ENCODE measurements at places on chromosomes 7 and 10.

GRCh38 chr10:20089879-20090278 lies 273.6 kb downstream of the PLXDC2 start:
- DNase-seq = no peak

GRCh38 chr10:98848361-98848760 lies 387.3 kb downstream of the HPSE2 start:
- DNase-seq = no peak

DNA sequence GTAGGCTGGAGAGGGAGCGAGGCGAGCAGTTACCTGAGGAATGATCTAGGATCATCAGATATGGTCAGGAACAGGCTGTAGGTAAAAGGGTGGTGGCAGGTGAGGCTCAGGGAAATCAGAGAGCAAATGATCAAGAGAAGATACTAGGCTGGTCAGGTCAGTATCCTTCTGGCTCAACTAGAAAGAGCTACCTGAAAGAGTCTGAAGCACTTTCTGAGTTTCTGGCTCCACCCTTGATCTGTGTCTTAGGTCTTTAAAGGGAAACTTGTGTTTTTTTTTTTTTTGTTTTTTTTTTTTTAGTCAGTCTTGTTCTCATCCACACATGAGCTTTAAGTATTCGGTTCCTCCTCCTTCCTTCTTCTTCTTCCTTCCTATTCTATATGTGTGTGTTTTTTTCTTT lies 10.5 kb downstream of the ADAM22 start:
- DNase-seq = no peak

DNA sequence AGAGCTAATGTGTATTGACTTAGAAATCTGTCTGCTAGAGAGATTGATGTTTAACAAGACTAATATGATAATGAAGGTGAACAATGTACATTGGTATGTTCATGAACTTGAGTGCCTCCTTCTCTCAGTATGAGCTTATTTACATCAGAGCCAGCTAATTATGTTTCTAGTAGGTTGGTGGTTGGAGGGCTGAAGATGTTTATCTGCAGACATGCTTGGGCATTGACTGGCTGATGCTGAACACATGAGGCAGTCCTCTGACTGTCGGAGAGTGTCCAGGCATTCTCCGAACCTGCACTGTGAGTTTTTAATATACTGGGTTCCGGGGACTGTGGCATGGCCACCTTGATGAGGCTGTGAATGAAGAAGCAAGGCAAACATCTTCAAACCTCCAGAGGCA lies 47.5 kb downstream of the BMPER start:
- DNase-seq = no peak

DNA sequence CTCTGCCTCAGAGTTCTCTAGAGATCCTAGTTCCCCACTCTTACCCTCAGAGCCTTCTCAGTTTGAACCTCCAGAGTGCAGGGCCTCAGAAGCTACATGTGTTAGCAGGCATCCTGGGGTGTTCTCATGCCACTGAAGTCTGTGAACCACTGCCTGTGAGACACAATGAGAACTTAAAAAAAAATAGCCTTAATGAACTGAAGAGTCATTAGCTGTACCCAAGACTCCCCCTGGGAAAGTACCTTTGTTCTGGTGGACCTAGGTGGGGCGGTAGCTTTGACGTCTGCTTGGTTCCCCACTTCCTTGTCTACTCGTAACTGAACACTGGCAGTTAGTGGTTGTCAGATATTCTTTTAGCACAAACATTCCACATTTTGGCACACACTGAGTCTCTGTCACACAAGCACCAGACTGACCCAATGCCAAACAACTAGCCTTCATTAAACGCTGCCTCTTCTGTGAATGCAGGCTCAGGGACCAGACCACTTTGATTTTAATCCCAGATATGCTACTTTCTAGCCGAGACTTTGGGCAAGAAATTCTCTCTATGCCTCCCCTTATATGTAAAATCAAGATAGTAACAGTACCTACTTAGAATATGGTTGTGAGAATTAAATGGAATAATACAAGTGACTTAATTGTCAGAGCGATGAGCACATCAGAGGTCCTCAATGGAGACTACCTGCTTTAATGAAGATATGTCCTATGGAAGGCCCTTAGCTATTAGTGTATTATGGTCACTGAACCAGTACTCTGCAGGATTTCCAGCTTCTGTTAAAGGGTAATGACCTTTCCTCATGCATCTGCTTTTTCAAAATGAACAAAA lies 75.3 kb upstream of the CC2D2B start:
- peak; percentile 6 for DNase-seq

- no peak for DNase-seq
These were observed 69.7 kb downstream of the CPVL start for GRCh38 chr7:29076631-29077030.

- DNase-seq = no peak
These were observed 61.8 kb upstream of the AHR start for GRCh38 chr7:17236603-17237002.

GRCh38 chr10:108789336-108789735 lies 1134.0 kb downstream of the XPNPEP1 start:
- no peak for DNase-seq

DNA sequence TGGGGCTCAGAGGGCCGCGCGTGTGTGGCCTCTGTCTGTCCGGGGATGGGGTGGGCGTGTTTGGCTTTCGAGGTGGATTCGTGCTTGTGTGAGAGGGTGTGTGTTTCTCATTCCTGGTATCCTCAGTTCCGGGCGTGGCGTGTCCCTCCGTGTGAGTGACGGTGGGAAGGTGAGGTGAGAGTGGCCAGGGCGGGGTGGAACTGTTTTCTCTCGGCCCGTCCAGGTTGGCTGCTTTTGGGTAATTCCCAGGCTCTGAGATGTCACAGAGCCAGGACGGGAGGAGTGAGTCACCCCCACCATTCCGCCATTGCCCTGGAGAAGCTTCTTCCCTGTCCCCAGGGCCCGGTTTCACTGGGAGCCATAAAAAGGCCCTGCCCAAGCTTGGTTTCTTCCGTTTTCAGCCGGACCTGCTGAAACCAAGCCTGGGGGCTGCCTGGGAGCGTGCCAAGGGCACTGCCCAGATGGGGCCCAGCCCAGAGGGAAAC lies 21.3 kb upstream of the CLDN4 start:
- DNase-seq = no peak

DNA sequence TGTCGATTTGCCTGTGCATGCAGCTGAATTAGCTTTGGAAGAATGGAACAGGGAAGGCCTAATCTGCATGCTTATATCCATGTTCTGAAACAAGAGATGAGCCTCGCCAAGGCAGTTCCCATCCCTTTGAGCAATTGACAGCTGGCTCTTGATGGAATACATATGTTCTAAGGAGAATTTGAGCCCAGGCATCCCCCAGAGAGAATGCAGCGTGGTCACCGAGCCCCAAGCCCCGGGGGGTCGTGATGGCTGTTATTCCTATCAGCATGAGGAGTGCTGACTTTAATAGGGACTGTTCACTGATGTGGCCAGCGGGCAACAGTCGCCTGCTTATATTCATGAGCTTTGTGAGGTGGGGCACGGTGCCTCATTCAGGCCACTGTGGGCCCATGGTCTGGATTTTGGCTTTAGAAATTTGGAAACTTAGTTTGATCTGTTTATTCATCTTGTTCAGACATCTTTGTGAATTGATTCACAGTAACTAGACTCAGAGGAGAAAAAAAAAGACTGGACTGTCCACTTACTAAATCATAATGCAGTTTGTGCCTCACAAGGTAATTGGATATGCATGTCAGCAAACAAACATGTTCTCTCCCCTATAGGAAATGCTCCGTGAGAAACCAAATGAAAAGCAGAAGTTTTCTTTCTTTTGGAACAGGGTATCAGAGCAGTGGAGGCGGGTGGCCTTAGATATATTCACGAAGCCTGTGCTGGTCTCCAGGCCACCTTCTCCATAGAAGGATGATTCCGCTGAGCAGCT lies 204.9 kb downstream of the CCDC3 start:
- DNase-seq = no peak

DNA sequence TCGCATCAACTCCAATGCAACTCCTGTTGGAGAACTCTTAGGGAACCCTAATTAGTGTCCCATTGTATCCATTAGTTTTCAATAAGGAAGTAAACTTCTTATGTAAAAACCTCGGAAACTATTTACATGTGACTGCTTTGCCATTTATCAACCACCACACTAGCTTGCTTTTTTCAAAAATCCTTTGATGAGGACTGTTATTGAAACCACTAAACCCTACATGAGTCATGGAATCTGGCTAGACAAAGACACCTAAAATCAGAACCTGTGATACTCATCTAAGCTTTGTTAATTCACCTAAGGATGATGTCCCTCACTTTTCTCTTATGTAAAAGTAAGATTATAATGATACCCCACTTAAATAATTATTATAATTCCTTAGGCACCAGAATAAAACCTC lies 414.1 kb upstream of the ETV1 start:
- DNase-seq = no peak

DNA sequence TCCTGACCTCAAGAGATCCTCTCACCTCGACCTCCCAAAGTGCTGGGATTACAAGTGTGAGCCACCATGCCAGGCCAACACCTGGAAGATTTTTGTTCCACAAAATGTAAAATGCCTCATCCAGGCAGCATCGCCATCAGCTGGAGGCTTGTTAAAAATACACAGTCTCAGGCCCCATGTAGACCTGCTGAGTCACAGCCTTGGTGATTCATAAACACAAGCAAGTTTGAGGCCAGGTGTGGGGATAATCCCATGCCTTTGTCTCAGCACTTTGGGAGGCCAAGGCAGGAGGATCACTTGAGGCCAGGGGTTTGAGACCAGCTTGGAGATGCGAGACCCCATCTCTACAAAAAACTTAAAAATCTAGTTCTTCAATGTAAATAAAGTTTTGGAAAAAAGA lies 49.1 kb upstream of the FOXK1 start:
- no peak for DNase-seq

- no peak for DNase-seq
These were observed 156.5 kb downstream of the DOCK4 start for GRCh38 chr7:112049555-112050249.

DNA sequence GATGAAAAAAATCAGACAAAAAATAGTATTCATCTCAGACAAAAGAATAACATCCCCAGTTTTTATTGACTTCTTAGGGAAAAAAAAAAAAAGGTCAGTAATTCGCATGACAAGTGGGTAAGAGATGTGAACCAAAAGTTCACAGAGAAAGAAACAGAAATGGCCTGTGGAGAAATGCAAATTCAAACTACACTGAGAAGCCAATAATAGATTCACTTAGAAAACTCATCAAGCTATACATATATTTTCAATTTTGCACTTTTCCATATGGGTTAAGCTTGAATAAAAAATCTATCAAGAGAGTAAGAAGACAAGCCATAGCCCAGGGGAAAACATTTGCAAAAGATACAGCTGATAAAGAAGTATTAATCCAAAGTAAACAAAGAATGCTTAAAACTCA lies 28.0 kb downstream of the HERC4 start:
- DNase-seq = no peak

DNA sequence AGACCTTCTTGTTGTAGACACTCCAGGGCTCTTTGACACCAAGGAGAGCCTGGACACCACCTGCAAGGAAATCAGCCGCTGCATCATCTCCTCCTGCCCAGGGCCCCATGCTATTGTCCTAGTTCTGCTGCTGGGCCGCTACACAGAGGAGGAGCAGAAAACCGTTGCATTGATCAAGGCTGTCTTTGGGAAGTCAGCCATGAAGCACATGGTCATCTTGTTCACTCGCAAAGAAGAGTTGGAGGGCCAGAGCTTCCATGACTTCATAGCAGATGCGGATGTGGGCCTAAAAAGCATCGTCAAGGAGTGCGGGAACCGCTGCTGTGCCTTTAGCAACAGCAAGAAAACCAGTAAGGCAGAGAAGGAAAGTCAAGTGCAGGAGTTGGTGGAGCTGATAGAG lies 5.5 kb downstream of the GIMAP7 start:
- no peak for DNase-seq

GRCh38 chr7:114426824-114427223 lies 12.2 kb downstream of the FOXP2 start:
- DNase-seq = no peak

GRCh38 chr10:571166-571565 lies 118.3 kb downstream of the DIP2C start:
- DNase-seq = no peak

DNA sequence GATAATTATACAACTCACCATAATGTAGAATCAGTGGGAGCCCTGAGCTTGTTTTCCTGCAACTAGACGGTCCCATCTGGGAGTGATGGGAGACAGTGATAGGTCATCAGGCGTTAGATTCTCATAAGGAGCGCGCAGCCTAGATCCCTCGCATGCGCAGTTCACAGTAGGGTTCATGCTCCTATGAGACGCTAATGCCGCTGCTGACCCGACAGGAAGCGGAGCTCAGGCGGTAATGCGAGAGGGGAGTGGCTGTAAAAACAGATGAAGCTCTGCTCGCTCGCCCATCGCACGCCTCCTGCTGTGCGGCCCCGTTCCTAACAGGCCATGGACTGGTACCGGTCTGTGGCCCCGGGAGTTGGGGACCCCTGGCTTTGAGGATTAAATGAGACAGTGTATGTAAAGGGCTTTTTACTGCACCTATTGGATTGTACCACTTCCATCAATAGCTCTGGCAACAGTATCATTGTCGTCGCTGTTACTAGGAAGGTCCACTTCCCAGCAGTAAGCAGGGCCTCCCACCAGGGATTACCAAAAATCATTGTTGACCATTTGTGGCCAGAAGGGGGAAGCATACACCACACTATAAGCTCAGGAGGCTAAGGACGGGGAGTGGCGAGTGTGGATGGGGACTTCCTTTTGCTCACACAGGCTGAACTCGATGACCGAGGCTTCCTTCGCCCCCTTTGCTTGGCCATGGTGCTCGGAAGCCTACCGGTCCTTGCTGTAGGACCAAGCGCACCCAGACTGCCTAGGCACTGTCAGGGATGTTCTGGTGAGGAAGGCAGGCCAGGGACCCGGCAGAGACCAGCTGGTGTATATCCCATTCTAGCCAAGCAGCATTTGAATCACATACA lies 26.4 kb downstream of the AKR1B1 start:
- peak; percentile 49 for DNase-seq

- DNase-seq = no peak
These were observed 14.5 kb upstream of the FAM204A start for GRCh38 chr10:118356628-118357027.

DNA sequence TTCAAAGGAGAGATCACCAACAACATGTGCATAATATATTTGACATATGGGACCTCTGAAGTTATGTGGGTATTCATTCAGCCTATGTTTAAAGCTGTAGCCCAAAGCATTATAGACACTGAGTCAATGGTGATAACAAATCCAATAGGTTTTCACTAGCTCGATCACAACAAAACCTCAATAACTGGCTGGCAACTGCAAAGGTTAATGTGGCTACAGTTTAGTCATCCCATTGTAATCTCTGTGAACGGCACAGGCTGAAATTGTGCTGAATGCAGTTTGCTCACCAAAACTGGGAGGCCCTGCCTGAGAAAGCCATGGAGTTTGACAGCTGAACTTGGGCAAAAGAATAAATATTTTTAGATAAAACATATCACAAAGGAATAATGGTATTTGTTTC lies 152.4 kb upstream of the ADO start:
- DNase-seq = no peak

- no peak for DNase-seq
These were observed 504 bp upstream of the TRRAP start for GRCh38 chr7:98877692-98878364.
